Pancreas (tissue), 10 donors: ENCODE measurements at places on chromosomes 16 and 17. TPM values are rescaled to one million over a fixed set of nuclear protein-coding genes. Genes with fewer than 3 reads are reported as not detected.

- DNase-seq: no peak
These were observed 57.6 kb downstream of the YPEL2 start for GRCh38 chr17:59389066-59389465.

AGRP gene
- not detected for total RNA-seq

GRCh38 chr16:64654178-64654577 is 467.7 kb downstream of the CDH11 start:
- DNase-seq: no peak

DNA sequence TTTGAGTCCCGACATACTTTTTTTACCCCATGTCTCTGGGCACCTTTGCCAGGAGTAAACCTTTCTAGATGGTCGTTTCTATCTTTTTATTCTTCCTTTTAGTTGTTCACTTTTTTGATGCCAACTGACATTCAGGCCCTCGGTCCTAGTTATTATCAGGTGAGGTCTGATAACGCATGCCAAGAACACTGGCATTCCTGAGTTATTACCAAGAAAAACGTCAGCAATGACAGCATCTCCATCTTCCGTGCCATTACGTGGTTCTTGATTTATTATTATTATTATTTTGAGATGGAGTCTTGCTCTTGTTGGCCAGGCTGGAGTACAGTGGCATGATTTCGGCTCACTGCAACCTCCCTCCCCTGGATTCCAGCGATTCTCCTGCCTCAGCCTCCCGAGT is 21.4 kb downstream of the HASPIN start:
- no peak for DNase-seq

DNA sequence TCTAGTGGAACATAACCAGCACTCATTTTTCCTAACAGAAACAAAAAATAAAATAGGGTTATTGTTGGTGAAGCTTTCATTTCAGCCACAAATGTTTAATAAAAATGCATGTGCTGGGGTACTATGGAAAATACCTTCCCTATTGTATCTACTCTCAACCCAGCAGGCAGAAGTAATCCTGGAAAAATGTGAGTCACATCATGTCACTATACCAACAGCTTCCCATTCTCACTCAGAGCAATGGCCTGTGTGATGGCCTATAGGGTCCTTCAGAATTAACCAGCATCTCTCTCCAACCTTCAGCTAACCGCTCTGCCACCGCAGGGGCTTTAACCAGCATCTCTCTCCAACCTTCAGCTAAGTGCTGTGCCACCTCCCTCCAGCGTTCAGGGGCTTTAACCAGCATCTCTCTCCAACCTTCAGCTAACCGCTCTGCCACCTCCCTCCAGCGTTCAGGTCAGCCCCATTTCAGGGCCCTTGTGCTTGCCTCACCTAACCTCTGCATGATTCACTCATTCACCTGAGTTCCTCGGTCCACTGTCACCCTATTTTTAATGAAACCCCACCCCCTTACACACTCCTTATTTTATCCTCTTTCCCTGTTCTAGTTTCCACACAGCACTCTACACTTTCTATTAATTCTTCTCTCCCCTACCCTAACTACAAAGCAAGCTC is 34.0 kb downstream of the UBE2G1 start:
- no peak for DNase-seq

- DNase-seq: no peak
These were observed 440.6 kb downstream of the HS3ST3B1 start for GRCh38 chr17:14741491-14741890.

- DNase-seq: no peak
These were observed 117.5 kb upstream of the CRHR1 start for GRCh38 chr17:45666641-45667040.
